Suppressor macrophage (primary cell): ENCODE measurements at places on chromosomes 11 and 22.

DNA sequence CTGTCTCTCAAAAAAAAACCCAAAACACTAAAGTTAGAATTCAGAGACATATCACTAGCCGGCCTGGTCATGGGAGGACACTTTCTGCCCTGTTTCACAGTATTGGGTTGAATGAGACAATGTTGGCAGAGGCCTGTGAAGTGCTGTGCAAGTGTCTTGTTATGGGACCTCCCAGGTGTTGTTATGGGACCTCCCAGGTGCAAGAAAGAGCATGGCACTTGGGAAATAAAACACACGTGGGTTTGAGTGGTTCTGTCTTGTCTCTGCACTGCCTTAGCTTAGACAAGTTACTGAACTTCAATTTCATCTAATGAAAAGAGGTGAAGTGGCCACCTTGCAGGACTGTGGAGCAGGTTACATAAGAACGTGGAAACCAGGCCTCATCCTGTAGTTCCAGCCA is 28.9 kb upstream of the RAB1B start:
- no peak for DNase-seq

GRCh38 chr11:15109602-15110001 is 5.1 kb upstream of the INSC start:
- DNase-seq, result no peak

- DNase-seq, result no peak
Observed at GRCh38 chr11:28123151-28123581, 15.0 kb downstream of the METTL15 start.

- peak; percentile 46 for DNase-seq
Observed at GRCh38 chr11:33701302-33702230, 940 bp upstream of the C11orf91 start.

GRCh38 chr11:112977755-112978154 is 16.5 kb downstream of the NCAM1 start:
- DNase-seq, result peak; percentile 72

- DNase-seq, result no peak
Observed at GRCh38 chr11:94700622-94701021, 67.5 kb upstream of the AMOTL1 start.

GRCh38 chr22:39360674-39361413 is 11.1 kb downstream of the SYNGR1 start:
- no peak for DNase-seq

GRCh38 chr11:1112351-1113191 is 37.9 kb downstream of the MUC2 start:
- no peak for DNase-seq

GRCh38 chr22:25582946-25583345 is 18.5 kb downstream of the GRK3 start:
- no peak for DNase-seq

DNA sequence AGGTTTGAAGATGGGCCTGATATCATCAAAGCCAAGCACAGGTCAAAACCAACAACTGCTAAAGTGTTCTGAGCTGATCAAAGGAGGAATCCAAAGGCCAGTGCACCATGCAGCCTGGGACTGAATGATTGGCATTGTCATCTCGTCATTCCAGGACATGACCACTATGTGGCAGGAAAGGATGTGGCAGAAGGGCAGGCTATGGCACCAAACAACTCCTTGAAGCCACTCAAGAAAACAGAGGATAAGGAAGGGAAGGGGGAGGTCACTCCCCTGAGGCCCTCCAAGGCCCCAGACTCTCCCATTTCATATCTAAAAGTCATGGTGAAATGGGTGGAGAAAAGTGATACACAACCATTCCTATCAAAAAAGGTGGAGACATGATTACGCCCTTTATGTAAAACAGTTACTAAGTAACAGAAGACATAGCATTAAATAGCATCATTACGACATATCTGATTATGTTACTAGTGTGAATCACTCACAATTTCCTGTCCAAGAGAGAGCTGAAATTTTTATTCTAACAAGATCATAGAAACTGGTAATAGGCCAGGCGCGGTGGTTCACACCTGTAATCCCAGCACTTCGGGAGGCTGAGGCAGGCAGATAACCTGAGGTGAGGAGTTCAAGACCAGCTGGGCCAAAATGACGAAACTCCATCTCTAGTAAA is 49.3 kb downstream of the AHNAK start:
- DNase-seq, result peak; percentile 71

DNA sequence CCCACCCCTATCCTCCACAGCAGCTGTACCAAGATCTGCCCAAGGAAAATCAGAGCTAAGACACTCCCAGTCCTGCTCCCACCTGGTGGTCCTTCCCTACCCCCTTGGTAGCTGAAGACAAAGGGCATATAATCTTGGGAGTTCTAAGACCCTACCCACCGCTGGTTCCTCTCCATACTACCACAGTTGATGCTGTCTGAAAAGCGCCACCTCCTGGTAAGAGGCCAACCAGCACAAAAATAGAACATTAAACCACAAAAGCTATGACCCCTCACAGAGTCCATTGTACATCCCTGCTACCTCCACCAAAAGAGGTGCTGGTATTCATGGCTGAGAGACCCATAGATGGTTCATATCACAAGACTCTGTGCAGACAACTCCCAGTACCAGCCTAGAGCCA is 161.5 kb upstream of the ARHGAP42 start:
- DNase-seq, result no peak

GRCh38 chr11:97430877-97431276 is 1041.1 kb downstream of the JRKL start:
- no peak for DNase-seq

DNA sequence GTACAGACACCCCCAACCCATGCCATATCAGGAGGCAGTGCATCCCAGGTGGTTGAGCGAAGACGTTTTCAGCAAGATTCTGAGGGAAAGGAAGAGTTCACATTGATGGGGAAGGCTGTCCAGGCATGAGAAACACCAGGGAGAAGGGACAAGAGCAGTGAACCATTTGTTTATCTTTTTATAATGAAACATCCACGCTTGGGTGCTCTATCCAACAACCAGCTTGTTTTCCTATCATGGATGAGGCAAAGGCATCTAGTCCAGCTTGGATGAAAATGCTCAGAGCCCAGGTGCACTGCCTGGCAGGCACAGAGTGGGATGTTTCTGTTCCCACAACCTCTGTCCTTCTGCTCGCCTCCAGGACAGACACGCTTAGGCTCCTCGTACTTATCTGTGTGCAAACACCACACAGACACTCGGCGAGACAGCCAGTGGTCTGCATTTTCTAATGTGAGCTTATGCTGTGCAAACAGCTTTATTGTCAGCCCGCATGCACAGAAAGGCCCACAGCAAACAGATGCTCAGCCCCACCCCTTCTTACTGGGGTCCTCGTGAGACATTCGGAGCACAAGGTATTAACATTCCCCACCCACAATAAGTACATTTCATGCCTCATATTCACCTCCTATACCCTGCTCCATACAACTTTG is 45.4 kb upstream of the NTM start:
- no peak for DNase-seq

DNA sequence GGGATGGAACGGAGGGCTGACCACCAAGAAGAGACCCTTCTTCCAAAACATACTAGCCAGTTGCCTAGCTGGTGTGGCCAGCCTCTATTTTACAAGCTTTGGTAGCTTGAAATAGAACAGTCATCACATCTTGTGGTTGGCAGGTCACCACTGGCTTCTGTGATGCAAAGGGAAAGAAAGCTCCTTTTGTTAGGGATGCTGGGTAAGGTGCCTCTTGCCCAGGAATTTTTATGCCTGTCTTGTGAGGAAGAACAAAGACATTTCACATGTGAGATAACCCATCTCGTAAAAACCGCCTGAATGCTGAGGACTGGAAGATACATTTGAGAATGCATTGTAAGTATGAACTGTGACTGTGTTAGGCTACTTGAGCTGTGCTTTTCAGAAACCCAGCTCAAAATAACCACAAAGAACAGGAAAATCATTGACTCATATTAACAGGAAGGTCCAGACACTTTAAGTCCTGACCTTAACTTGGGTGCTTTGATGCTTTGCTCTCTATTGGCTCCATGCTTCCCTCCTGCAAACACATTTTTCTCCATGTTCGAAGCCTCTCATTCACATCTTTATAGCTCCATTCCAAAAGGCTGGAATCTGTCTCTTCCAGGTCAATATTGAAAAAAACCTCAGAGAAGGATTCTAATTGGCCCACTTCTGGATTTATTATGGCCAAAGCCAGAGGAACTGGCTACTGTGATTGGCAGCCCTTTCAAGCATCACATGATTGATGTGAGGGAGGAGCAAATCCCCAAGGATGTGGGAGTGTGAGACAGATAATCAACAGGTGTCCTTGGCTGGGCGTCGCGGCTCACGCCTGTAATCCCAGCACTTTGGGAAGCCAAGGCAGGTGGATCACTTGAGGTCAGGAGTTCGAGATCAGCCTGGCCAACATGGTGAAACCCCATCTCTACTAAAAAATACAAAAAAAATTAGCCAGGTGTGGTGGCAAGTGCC is 53.9 kb downstream of the MICAL2 start:
- no peak for DNase-seq

DNA sequence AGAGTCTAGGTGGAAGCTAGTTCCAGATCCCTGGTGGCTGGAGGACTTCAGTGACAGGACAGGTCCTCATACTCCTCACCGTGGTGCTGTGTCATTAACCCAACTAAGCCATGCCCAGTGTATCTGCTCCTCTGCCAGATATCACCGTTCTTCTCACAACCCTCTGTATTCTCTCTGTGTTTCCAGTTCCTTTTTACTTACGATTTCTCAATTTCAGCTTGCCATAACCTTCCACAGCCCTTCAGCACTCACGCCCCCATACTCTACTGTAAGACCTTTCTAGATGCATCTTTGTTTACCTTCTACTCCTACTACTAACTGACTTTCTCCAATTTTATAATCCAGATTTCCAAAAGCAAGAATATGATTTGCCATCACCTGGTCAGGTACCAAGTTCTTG is 26.1 kb upstream of the RIC3 start:
- peak; percentile 64 for DNase-seq

- no peak for DNase-seq
Observed at GRCh38 chr22:34934261-34934660, 131.7 kb upstream of the ISX start.

- no peak for DNase-seq
Observed at GRCh38 chr22:26406118-26406517, 22.9 kb upstream of the ASPHD2 start.

- no peak for DNase-seq
Observed at GRCh38 chr22:44214187-44214586, 33.5 kb downstream of the PARVG start.

DNA sequence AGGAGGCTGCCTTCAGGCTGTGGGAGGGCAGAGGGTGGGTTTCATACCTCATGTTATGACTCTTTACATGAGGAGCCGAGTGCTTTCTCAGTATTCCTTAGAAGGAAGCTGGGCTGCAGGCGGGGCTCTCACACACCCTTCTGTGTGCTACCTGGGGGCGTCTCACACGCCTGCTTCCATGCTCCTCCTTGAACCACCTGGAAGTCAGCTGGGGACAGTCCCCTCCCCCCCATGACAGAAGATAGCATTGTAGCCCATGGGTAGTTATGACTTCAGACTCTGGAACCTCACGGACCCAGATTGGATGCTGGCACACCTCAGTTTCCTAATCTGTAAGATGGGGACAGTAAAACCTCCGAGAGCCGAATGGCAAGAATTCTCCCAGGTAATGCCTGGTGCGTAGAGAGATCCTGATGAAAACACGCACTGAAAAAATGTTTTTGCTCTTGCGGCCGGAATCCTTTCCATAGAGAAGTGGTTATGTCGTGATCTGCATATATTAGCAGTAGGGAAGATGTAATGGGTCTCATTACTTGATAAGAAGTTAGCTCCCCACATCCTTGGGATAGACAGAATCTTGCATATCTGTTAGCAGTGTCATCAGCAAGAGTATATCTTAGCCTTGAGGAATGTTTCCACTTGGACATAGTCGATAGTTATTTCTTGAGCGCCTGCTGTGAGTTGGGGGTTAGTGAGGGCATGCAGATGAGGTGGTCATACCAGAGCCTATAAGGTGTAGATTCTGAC is 4.9 kb downstream of the DAGLA start:
- peak; percentile 29 for DNase-seq

GRCh38 chr11:60455531-60456042 is at the start of gene MS4A1:
TSS of gene MS4A1 (plus strand) at chr11:60455847. CDS start at chr11:60462375, 6,528 bp downstream.
- DNase-seq, result no peak

- DNase-seq, result no peak
Observed at GRCh38 chr11:37858398-37858797, 1260.4 kb upstream of the RAG2 start.

DNA sequence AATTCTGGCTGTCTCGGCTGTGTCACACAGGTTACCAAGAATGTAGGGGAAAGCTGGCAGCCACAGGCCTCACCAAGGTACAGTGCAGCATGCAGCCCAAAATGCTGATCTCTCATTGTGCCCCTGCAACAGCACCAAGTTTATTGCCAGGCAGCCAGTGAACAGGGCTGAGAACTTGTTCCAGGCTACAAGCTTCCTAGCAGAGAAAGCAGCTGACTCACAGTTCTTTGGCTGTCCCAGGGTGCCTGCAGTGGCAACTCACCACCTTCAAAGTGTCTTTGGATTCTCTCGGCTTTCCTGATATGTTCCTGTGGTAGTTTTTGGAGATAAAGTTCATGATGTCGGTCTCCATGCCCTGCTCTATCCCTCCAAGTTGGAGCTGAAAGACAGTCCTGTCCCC is 719.1 kb upstream of the ANO3 start:
- DNase-seq, result no peak

DNA sequence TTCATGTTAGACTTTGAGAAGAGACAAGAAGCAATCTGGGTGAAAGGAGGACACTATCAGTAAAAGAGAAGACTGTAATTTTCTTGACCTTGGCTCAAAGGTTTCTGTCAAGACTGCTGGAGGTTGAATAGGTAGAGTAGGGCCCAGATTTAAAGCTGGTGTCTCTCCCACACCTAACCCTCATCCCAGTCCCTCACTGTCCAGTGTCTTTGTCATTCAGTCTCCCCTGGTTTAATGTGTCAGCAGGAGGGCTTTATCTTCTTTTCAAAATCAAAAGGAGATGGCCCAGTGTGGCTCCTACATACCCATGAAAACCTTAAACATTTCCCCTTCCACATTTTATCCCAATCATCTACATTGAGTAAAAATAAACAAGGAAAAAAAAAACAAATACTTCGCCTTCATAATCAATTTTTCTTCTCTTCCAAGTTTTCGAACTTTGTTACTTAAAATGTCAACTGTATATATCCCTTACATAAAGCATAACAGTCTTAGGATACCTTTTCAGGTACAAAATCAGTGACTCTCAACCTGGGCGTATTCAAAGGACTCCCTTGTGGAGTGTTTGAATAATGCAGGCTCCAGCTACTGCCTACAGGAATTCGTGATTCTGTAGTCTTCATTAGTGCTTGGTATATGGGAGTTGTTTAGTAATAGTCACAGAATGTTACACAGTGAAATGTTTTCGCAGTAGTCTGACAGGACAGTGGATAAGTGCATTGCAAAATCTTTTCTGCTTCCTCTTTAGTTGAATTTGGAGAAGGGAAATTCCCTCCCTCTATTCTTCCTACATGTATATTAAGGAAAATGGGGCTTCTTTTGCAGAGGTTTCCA is 87.2 kb downstream of the FAT3 start:
- DNase-seq, result peak; percentile 8

DNA sequence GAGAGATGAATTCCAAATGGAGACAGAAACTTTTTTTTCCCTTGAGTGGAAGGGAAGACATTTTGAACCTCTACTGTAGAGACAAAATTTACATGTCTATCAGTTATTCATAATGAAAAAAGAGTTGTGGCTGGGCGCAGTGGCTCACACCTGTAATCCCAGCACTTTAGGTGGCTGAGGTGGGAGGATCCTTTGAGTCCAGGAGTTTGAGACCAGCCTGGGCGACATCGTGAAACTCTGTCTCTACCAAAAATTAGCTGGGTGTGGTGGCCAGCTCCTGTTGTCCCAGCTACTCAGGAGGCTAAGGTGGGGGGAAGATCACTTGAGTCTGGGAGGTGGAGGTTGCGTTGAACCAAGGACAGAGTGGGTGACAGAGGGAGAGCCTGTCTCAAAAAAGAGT is 4.1 kb downstream of the EED start:
- no peak for DNase-seq
